ENCODE measurements at places on chromosomes 1 and 21.

GRCh38 chr1:12567288-12567819 lies 50.7 kb downstream of the DHRS3 start:
- DNase-seq, result no peak

- DNase-seq, result peak; percentile 17
Measured at GRCh38 chr21:31558189-31558961, 101.1 kb upstream of the SOD1 start.

GRCh38 chr1:170699696-170700095 lies 35.8 kb downstream of the PRRX1 start:
- DNase-seq, result no peak

DNA sequence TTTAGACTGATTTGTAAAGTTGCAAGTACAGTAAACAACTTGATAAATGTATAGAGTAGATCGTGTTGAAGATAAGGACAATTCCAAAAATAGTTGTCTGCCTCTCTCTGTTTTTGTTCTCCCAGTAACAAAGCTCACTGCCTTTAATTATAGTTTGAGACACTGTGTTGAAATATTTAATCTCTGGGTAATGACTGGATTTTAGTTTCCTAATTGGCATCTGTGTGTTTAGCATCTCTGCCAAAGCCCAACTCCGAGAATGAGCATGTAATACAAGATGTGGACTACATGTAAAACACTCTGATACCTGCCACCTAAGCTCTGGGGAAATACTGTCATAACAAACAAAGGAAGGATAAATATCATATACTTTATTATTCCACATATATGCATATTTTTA lies 27.7 kb upstream of the SDE2 start:
- DNase-seq, result no peak

- DNase-seq, result no peak
Measured at GRCh38 chr1:44644806-44645205, 29.5 kb downstream of the TMEM53 start.

DNA sequence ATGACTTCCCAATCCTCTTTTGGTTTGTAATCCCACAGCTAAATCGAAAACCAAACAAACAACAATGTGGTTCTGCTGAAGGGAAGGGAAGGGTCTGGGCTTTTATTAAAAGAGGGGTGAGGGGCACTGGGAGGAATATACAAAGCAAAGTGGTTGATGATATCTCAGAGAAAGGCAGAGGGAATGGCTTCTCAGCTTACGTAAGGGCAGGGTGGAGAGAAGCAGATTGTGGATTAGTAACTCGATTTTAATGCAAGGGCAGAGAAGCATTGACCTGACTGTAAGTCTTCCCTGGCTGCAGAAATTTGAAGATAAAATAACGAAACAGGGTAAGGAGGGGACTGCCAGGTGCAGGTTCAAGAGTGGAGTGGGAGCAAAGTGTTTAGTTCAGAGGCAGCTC lies 438.2 kb upstream of the LRRC7 start:
- DNase-seq, result no peak

DNA sequence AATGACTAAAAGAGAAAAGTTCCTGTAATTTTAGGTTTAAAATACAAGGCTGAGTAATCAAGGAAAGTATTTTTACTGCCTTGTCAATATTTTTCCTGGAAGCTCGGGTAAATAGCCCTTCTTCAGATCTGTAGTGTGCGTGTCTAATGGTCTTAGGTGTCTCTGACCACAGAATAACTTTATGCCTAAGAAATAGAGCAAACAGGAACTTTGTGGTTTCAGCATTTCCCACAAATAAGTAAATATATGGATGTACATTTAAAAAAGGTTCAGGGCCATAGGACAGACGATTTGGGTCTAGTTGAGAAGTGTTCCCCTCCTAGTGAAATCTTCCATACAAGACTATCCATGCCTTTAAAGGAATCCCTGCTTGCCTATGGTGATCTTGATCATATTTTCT lies 107.0 kb downstream of the ZC3H11B start:
- DNase-seq, result no peak

- peak; percentile 2 for DNase-seq
Measured at GRCh38 chr1:10612436-10613160, 137.8 kb downstream of the PEX14 start.

DNA sequence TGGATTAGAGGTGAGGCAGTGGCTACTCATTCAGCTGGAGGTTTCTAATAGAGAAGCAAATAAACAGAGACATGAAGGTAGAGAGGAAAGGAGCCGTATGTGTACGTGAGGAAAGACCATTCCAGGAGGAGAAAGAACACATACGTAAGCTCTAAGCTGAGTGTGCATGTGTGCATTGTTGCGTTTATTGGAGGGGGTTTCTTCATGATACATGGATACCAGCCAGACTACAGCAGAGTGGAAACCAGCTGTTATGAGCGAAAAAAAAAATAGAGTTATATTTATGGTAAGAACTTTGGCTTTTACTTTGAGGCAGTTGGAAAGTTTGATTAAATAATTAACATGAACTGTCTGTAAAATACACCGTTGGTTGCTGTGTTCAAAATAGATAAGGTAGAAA lies 173.4 kb upstream of the RGS18 start:
- no peak for DNase-seq

- DNase-seq, result no peak
Measured at GRCh38 chr1:235225299-235225698, 64.2 kb upstream of the RBM34 start.

- DNase-seq, result no peak
Measured at GRCh38 chr1:63407002-63407401, 39.6 kb downstream of the ALG6 start.

DNA sequence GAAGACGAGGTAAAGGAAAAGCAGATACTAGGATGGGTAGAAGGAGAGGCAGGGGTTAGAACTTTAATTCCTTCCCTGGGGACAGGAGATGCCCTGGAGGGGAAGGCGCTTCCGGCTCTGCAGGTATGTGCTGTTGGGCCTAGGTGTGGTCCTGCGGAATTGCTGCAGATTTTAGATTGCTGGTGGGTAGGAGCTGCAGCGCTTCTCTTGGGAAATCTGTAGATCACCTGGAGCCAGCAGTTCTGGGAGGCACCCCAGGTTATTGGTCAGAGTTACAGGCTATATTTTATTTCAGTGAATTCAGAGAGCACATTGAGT lies 1.1 kb downstream of the MGST3 start:
- no peak for DNase-seq

DNA sequence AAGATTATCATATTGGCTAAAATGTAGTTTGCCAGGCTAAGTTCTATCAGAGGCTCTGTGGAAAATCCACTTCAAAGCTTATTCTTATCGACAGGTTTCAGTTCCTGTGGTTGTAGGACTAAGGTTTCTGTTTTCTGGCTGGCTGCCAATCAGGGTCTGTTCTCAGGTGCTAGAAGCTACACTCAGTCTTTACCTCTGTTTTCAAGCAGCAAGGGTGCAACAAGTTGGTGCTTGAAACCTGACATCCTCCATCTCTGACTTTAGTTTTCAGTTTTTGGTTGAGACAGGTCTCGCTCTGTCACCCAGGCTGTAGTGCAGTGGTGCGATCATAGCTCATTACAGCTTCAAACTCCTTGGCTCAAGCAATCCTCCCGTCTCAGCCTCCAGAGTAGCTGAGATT lies 15.3 kb upstream of the TMCO2 start:
- DNase-seq, result no peak

DNA sequence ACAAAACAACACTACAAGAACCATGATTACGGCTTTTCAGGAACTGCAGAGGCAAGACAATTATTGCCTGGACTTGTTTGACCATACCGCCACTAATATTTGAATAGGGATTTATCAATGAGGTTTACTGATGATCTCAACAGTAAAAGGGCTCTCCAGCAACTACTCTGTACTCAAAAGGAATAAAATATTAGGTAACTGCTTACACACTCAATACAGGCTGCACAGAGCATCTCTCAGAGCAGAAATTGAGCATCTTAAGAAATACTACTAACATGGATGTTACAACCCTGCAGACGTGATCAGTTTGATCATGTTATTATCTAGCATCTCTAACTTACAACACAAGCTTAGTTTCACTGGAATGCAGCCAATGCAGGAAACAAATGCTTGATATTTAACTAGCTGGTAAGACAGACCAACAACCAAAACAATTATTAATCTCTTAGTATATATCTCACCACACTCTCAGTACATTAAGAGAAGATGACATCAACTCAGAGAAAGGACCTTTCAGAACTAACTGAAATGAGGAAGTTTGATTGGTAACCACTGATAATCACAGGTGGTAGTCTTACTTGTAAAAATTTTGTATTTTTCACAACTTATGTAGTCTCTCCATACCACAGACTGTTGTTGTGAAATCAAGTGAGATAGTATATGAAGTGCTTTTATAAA lies 52.2 kb downstream of the PUM1 start:
- DNase-seq, result no peak

DNA sequence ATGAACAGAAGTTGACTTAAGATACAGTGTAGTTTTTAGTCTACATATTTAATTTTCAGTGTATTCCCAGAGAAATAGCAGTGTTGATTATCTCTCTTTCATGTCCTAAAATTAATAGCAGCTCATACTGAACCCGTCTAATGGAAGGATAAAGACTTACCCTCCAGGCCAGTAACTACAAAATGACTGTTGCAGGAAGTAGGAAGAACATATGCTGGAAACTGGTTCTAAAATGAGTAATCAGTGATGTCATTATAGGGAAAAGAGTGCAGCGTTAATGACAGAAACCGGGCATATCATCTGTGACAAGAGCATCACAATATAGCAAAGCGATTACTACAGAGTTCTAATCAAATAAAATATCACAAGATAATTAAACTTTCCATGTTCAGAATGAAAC lies 385.5 kb downstream of the SMYD3 start:
- DNase-seq, result no peak

DNA sequence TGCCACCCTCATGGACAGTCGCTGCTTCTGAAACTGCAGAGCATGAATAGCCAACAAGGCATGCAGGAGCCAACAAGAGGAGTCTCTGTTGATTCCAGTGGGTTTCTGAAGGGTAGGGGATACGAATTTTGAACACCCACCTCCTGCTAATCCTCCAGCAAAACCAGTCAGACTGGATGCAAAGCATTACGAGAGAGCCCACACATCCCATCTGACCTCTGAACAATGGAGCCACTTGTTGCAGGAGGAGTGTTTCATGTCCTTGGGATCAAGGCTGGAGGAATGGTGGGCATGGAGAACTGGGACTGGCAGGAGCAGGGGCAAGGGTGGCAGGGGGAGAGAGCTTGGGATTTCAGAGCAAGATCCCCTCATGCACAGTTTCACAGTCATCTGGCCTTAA lies 1.6 kb downstream of the VTCN1 start:
- DNase-seq, result no peak

GRCh38 chr1:111769517-111770146 lies 13.9 kb downstream of the DDX20 start:
- peak; percentile 53 for DNase-seq

DNA sequence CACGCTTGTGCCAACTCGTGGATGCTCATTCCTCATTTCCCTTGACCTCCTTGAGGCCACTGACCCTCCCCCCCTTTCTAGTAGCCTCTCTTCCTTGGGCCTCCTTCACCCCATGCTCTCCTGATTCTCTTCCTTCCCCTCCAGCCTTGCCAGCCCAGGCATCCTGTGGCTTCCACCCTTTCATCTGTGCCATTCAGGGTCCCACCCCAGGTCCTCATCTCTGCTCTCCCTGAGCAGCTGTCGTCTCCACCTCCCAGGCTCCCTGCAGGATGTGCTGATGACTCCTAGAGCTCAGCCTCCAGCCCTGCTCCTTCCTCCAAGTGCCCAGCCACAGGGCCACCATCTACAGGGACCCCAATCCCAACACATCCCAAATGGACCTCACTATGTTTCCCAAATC lies 197.4 kb downstream of the GRIK3 start:
- DNase-seq, result no peak

- no peak for DNase-seq
Measured at GRCh38 chr1:81325397-81325796, 475.3 kb upstream of the ADGRL2 start.

GRCh38 chr1:184836141-184836540 lies 81.5 kb upstream of the EDEM3 start:
- DNase-seq, result no peak

GRCh38 chr1:93349231-93350135 lies 3.8 kb downstream of the DR1 start:
- DNase-seq, result no peak

DNA sequence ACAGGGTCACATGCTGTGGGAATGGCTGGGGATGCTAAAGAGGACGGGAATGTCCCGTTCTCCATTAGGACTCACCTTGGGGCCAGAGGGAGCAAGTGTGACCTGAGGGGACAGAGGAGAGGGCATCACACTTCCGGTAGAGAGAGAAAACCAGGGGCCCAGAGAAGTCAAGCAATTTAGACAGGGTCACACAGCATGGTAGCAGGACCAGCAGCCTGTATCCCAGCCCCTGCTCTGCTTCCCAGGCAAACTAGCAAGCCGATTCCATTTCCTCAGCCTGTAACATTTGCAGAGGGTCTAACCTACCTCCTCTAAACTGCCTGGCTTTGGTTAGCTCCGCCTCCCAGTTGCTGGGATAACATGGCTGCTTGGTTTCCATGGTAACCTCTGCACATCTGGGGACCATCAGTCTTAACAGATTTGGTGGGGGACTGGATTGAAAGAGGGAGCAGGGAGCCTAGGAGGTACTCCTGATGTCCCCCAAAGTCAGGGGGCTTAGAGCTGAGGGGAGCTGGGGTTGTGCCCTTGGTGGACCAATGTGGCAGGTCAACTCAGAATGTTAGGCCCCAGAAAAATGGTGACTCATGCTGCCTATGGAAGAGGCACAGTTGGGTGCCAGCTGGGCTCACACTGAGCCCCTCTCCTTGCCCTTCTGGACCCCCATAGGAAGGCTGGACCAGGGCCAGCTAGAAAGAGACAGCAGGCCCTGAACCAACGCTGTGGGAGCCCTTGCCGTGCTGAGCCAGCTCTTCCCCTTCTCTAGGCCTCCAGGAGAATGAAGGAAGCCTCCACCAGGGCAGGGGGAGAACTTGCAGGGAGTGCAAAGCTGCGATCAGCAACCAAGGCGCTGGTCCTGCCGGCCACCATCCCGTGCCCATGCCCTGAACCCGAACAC lies 9.5 kb downstream of the COL16A1 start:
- no peak for DNase-seq

- peak; percentile 63 for DNase-seq
Measured at GRCh38 chr1:154154534-154155191, at the start of gene NUP210L. Gene NUP210L, minus strand, starts transcription at chr1:154155073.

GRCh38 chr1:157369808-157370521 lies 182.3 kb downstream of the FCRL5 start:
- peak; percentile 40 for DNase-seq

GRCh38 chr1:16012590-16013219 lies 5.1 kb downstream of the HSPB7 start:
- DNase-seq, result peak; percentile 77

GRCh38 chr1:31795801-31796621 lies 19.8 kb downstream of the SPOCD1 start:
- DNase-seq, result peak; percentile 63

DNA sequence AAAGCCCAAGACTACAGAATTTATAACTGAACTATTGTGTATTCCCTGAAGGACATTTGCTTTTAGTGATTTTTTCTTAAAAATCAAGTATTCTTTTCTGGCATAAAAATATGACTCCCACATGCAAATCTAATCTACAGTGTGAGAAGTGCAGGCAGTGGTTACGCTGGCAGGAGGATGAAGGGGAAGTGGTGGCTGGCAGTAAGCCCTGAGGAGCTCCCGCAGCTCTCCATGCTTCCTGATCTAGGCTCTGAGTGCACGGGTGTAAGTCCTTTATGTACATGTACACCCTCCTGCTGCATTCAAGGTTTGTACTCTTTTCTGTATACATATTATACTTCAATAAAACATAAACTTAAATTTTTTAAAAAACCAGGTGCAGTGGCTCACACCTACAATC lies 67.5 kb upstream of the PRDX6 start:
- peak; percentile 20 for DNase-seq
